ENCODE measurements at places on chromosomes 7 and 10.

GRCh38 chr7:103668279-103668941 lies 222.4 kb upstream of the SLC26A5 start:
- DNase-seq: no peak

GRCh38 chr10:79191951-79192676 lies 123.3 kb downstream of the ZMIZ1 start:
- DNase-seq: no peak

- DNase-seq: no peak
These were observed 24.9 kb downstream of the POLR3A start for GRCh38 chr10:78004215-78005026.

DNA sequence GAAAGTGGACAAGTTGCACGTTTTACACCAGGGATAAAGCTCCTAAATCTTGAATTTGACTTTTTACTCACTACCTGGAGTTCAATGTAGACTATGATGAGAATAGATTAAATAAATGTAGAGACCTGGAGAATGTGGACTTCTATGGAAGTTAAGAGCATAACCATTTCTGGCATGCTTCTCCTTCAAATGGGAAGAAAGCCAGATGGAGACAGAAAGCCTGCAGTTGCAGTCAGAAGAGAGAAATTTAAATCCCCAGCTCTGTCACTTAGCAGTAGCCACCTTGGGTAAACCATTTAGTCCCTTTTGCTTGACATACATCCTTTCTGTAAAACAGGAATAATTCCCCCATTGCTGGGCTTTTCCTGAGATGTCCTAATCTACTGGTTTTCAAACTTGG lies 355.3 kb upstream of the AUTS2 start:
- no peak for DNase-seq

- DNase-seq: no peak
These were observed 91.5 kb downstream of the CUL1 start for GRCh38 chr7:148790131-148790726.

DNA sequence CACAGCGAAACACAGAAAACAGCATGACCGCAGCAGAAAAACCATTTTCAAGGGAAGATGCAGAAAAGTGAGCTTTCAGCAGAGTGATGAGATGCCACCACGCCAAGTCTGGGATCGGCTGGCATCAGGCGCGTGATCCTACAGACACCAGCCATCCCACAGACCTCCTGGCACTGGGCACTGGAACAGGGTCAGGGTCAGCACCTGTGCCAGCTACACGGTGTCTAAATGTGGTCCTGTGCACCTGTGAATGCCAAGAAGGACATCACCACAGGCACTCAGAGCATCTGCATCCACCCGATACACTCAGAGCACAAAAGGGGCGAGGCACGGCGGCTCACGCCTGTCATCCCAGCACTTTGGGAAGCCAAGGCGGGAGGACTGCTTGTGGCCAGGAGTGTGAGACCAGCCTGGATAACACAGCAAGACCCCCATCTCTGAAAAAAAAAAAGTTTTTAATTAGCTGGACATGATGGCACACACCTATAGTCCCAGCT lies 31.5 kb downstream of the STK32C start:
- DNase-seq: no peak

GRCh38 chr7:127154958-127155357 lies 97.8 kb downstream of the GRM8 start:
- DNase-seq: no peak

DNA sequence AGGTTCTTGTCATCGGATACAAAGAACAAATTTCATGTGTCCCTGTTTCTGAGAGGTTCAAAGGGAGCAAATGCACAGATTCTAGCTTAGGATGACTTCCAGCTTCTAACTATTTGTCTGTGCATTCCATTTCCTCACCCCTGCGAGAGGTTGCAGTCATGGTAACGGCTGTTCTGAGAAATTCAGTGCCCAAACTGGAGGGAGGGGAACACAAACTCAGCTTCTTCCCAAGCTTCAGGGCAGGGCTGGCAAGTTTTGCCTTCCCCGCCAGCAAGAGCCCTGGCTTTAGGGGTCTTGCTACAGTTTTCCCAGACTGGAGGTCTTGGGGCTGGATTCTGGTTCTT lies 11.1 kb downstream of the FAS start:
- DNase-seq: no peak

GRCh38 chr10:132310701-132311337 lies 3.1 kb upstream of the STK32C start:
- DNase-seq: no peak

DNA sequence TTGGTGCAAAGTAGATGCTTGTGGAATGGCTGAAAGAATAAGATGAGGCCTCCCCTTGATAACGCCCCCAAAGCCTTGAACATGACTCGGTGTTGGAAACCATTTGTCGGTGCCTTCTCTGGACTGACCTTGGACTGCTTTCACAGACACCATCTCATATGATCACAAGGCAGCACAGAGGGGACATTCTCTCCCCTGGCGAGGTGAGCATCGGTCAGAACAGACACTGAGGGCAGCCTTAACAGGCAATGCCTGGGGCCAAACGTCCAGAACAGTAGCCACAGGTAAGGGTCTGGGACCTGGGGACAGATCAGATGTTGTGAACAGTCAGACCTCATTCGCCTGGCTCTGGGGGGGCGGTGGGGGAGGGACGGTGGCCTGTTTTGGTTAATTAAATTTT lies 2.8 kb upstream of the TRRAP start:
- no peak for DNase-seq

GRCh38 chr10:108204528-108205305 lies 1040.2 kb upstream of the SORCS1 start:
- no peak for DNase-seq

DNA sequence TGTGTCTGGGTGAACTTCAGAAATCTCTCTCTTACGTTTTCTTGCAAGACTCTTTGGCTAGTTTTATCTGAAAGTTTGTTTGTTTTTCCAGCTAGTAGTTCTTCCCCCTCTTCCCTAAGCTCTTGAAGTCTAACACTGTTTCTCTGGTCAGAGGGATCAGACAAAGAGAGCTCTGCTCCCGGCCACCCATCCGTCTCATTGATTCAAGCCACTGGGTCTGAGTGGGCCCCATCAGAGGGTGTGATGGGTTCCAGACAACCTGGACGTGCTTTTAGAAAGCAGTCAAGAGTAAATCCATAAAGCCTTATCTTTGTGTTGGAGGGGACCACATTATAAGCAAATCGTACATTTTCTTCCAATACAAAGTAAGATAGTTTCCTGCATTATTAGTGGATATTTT lies 242.6 kb upstream of the C7orf33 start:
- no peak for DNase-seq

DNA sequence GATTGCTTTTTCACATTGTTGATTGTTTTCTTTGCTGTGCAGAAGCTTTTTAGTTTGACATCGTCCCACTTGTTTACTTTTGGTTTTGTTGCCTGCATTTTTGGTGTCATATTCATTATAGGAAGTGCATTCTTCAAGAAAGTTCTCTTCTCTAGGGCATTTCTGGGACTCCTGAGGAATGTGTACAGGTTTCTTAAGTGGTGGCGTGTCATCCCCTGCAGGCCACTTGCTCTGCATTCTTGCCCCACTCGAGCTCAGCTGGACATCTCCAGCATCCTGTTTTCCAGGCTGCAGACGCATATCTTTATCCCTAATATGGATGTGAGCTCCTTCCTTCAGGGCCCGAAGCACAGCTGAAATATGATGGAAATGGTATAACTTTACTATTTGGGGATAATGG lies 255.6 kb upstream of the HABP2 start:
- DNase-seq: no peak

- DNase-seq: no peak
These were observed 106.7 kb upstream of the INSYN2A start for GRCh38 chr10:127303105-127303504.

DNA sequence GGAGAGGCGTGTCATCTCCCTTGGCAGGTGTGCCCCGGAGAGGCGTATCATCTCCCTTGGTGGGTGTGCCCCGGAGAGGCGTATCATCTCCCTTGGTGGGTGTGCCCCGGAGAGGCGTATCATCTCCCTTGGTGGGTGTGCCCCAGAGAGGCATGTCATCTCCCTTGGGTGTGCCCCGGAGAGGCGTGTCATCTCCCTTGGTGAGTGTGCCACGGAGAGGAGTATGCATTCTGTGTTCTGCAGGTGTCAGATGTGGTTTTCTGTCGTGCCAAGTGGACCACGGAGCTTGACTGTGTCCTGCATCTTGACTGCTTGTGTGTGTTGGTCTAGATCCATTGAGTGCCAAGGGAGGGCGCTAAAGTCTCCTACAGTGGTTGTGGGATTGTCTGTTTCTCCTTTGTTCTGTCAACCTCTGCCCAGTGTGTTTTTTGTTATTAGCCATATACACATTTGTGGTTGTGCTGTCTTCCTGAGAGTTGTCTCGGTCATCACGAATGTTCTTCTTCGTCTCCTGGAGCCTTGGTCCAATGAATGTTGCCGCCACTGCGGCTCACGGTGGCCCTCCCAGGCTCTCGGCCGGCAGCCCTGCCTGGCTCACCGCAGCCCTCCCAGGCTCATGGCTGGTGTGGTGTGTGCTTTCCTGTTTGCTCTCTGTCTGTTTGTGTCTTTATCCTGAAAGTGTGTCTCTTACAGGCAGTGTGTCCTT lies 96.8 kb downstream of the INPP5A start:
- no peak for DNase-seq

DNA sequence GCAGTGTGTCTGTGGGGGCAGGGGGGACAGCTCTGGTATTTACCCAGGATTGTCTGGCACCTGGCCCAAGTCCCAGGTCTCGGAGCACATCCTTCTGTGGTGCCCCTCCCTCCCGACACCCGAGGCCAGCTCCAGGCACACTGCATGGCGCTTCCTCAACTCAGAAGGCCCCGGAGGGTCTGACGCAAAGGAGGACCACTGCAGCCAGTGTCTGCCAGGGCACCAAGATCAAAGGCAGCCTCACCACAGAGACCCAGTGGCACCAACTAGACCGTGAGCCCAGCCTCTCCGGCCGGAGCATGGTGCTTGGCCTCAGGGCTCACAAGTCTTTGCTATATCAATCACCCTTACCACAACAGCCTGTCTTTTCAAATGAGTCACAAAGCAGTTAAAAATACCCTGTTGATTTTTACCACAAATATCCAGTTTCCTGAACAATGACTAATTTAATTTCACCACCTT lies 99.3 kb upstream of the DDC start:
- peak; percentile 29 for DNase-seq

- DNase-seq: no peak
These were observed 186.6 kb upstream of the LYZL1 start for GRCh38 chr10:29102233-29102632.

DNA sequence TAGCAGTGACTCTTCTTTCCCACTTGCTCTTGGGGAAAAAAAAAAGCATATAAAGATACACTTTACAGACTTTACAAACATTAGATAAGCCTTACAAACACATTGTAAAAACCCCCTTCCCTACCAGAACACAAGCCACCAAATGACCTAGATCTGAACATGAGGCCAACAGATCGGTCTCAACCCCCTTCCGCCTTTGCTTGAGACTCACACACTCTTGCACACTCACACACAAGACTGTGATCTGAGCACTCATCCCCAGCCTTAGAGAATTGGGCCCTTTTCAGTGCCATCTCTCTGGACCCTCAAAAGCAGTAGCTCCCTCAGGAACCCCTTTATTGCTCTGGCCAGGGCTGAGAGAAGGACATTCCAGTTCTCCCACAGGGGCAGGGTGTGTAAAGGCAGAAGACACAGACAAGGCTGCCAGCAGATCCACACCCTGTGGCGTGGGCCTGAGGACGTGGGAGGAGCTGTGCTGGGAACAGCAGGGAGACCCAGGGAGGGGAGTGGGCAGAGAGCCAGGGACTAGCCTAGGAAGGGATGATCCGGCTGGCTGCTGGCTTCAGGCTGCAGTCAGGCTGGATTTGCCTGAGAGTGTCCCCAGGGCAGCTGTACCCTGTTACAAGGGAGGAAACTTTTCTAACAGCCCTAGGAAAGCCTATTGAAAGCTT lies 206.7 kb downstream of the KIAA1217 start:
- DNase-seq: no peak

- no peak for DNase-seq
These were observed 148.8 kb upstream of the NPY start for GRCh38 chr7:24135003-24135817.

DNA sequence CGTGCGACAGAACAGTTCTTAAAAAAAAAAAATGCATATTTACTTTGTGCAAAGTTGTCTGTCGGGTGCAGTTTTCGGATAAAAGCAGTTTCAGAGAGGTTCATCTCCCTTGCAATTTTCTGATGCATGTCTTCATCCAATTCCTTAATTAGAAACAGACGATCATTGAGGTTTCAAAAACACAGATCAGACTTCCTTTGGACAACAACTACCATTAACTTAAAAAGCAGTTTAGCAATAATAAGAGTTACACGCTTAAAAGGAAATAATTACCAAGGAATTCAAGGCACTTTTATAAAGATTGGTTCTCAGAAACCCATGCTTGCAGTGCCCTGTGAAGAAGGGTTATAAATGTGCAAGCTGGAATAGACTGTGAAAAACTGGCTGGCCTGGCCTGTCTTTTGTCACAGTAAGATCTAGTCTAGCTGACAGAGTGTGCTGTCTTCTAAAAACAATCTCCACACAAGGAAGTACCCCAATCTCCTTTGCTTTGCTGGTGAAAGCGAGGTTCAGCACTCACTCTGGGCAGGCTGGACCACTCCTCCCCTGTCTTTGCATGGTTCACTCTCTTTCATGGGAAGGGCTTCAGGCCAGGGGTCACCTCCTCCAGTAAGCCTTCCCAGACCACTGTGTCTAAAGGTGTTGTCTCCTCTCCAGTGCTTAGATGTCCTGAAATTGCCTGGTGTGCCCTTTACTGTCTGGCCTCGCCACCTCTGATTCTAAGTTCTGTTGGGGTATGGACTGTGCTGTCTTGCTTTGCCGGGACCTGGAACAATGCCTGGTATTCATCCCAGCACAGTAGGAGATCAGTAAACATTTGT lies 34.8 kb upstream of the HNRNPH3 start:
- DNase-seq: no peak

DNA sequence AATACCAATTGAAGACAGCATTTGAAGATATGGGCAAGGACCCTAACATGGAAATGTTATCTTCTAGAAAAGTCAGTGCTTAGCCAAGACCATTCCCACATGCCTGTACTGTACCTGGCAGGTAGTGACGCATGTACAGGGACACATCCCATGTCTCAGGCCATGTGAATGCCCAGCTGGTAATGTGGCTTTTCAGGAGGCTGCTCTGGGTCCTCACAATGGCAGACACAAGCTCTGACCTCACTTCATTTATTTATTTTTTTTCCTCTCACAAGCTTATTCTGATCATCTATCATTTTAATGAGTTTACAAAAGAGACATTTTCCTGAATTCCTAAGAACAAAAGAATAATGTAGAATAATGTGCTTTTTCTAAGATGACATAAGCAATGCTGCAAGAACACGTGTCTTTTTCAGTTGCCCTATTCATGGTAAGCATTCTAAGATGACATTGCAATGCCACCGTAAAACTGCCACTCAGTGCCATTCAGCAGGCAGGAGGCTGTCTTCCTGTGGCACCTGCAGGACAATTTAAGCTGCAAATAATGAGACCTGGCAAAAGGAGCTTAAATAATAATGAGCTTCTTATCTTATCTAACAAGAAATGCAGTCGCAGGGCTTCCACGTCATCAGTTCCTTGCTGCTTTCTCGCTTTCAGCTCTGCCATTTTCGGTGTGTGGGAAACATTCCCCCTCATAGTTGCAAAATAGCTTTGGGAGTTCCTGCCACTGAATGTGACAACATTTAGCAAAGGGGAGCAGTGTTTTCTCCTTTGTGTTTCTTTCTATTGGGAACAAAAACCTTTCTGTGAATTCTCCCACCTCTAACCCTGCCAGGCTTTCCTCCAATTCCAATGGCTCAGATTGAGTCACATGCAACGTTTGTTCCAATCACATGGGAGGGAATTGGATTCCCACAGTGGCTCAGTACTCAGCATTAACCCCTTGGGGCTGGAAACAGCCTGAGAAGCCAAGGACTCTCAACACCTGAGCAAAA lies 113.0 kb downstream of the SEC23IP start:
- no peak for DNase-seq

All from stimulated activated CD8-positive, alpha-beta memory T cell treated with anti-CD3 and anti-CD28 coated beads, Interleukin-7, amount 100 ng/mL, for 48 hours (primary cell).